Progenitor cell of endocrine pancreas (in vitro differentiated cells): ENCODE measurements at places on chromosomes 5 and 9.

- no peak for DNase-seq
These were observed 51.3 kb downstream of the SLC12A7 start for GRCh38 chr5:1060535-1060981.

DNA sequence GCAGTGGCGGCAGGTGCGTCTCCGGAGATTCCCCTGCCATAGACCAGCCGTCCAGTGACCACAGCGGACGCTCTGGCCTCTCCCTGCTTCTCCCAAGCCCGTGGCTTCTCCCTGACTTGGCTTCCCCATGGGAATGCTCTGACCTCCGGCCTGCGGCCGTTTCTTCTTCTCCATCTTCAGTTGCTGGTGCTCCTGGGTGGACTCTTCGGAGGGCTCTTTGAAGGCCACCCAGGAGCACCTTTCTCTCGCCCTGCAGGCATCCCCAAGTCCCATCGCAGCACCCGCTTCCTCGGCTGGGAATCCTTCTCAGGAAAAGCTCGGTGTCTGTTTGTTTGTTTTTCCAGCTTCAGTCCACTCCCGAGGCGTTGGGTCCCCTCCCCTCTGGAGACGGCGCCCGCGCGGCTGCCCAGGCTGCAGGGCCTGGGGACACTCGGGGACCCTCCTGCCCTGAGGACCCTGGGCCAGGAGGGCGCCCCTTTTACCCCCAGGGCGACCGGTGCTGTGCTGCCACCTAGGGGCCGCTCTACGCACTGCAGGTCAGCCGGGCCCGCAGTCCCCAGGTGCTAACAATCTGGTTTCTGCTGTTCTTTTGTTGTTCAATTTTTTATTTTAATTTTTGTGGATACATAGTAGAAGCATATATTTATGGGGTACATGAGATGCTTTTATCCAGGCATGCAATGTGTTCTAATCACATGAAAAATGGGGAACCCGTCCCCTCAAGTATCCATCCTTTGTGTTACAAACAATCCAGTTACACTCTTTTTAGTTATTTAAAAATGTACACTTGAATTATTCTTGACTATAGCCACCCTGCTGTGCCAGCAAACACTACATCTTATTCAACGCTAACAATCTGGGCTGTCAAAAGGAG lies 197.9 kb upstream of the ADAMTS16 start:
- peak; percentile 50 for DNase-seq

GRCh38 chr5:103356350-103357091 lies 98.0 kb downstream of the MACIR start:
- no peak for DNase-seq

DNA sequence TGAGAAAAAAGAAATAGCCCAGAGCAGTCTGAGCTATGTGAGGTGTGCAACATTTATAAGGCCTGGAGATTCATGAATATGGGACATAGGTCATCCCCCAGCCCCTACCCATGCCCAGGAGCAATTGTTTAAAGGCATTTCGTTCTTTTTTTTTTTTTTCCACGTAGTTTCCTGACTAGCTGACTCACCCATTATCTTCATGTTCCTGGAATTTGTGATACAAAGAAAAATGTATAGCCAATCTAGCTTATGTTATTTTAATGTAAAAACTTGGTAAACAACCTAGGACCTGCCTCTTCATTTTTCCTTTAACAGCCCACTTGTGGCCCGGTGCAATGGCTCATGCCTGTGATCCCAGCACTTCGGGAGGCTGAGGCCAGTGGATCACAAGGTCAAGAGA lies 81.3 kb downstream of the OSTF1 start:
- DNase-seq: no peak

DNA sequence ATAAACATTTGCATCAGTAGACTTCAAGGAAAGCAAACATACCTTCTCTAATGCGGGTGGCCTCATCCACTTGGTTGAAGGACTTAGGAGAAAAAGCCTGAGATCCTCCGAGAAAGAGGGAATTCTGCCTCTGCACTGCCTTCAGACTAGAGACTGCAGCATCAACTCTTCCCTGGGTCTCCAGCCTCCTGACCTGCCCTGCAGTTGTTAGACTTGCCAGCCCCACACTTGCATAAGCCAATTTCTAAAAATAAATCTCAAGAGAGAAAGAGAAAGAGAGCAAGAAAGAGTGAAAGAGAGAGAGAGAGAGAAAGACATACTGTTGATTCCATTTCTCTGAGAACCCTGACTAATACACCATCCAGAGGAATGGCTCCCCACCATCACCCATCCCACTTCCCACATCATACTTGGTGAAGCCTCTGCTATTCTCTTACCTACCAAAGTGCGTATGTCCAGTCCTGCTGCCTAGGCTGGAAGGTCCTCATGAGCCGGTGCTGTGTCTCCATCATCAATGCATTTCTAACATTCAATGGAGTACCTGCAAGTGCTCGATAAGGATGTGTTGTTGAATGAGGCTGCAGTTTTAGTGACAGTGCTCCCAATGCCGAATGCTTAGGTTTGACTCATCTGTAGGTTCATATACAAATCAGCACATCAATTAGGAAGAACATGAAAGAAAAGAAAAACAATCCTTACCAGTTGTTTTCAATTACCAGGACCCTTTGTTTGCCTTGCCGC lies 35.1 kb downstream of the ZNF622 start:
- no peak for DNase-seq

DNA sequence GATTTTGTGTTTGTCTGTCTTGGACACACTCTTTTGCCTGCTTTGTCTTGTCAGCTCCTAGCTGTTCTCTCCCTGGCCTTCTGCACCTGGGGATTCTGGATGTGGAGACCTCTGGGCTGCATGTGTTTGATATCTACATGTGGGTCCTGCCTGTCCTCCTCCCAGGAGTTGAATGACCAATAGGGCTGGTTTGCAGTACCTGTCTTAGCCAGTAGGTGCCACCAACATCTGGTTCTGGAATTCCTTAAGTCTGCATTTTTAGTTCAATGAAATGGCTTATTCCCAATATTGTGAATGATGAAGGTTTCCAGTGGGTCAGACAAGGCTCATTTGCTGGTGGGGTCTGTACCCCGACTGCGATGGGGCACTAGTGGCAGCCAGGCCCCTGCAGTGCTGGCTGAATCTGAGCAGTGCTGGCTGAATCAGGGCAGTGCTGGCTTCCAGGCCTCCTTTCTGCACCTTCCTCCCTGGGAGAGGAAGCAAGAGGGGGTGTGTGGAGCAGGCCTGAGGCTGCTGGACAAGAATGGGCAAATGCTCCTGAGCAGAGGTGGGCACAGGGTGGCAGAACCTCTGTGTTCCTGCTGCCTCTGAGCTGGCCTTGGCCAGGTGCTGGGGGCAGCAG lies 73.3 kb downstream of the RXRA start:
- DNase-seq: no peak

GRCh38 chr5:169044962-169045361 lies 256.0 kb downstream of the SLIT3 start:
- no peak for DNase-seq

DNA sequence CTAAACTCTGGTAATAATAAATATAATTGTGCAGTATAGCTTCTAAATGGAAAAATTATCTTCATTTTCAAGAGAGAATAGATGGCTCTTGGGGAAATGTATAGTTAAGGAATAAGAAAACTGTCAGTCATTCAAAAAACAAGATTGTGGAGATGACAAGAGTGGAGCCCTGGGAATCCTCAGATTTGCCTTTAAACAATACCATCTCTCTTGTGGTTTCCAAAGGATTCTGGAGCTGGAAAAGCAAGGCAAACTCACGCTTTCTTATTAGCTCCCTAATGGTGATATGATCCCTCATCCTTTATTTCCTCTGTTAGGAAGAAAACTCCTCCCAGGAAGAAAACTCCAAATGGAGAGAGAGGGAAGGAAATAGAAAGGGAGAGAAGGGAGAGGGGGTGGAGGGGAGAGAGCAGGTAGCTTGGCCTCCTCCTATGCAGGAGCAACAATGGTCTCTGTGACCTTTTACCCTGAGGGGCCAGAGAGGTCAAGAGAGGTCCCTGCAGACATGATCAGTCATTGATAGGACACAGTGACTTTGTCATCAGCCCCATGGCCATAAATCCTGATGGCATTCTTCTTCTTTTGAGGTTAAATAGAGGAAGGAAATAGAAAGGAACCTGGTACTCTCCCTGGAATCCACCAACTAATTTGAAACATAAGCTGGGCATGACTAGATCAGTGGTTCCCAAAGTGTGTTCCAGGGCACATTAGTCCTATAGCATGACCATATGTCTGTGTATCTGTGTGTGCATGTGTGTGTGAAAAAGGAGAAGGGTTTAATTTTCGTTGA lies 312.2 kb downstream of the ARRDC3 start:
- DNase-seq: no peak

GRCh38 chr9:98906273-98907040 lies 37.2 kb upstream of the COL15A1 start:
- no peak for DNase-seq

- no peak for DNase-seq
These were observed 28.2 kb upstream of the LPAR1 start for GRCh38 chr9:111066468-111066867.

- DNase-seq: no peak
These were observed 32.7 kb upstream of the KCNMB1 start for GRCh38 chr5:170421826-170422225.

GRCh38 chr9:87663556-87663955 lies 62.4 kb upstream of the CTSL start:
- no peak for DNase-seq

DNA sequence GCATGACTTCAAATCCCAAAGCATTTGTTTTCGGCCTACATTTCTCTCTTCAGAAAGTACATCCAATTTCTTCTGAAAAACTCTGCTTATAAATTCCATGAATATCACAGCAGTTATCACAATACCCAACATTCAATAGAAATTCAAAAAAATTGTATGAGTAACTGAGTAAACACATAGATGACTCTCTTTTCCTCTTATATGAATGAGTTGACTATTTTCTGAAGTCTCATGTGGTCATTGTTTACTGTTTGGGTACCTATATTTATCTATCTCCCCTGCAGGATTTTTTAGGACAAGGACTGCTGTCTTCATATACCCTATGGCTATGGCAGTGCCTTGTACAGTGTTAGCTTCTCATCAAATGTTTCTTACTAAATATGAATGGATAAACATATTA lies 157.1 kb downstream of the HTR1A start:
- no peak for DNase-seq

DNA sequence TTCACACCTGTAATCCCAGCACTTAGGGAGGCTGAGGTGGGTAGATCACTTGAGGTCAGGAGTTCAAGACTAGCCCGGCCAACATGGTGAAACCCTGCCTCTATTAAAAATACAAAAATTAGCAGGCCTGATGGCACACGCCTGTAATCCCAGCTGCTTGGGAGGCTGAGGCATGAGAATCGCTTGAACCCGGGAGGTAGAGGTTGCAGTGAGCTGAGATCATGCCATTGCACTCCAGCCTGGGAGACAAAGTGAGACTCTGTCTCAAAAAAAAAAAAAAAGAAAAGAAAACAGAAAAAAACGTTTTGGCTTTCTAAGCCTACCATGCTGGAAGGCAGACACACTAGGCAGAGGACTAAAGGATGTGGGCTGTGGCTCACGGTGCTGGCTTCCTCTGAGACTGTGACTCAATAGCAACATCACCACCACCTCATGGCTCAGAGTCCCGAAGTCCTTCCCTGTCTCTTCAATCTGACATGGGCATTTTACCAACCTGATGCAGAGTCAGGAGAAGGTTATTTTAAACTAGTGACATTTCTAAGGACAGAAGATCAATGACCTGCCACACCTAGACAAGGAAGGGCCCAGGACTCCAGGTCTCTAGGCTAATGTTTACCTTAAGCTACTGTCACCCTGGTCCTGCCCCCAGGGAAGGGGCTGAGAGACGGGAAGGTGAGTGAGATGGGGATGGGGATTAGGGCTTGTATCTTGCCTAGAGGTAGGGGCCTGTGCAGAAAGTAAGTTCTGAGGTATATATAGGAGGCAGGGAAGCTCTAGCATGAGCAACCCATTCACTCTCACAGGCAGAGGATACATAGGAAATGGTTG lies 3.7 kb downstream of the ECSCR start:
- DNase-seq: no peak

- no peak for DNase-seq
These were observed 105.7 kb upstream of the KLF9 start for GRCh38 chr9:70519912-70520724.

GRCh38 chr5:123997462-123998215 lies 485.7 kb downstream of the CSNK1G3 start:
- DNase-seq: no peak

DNA sequence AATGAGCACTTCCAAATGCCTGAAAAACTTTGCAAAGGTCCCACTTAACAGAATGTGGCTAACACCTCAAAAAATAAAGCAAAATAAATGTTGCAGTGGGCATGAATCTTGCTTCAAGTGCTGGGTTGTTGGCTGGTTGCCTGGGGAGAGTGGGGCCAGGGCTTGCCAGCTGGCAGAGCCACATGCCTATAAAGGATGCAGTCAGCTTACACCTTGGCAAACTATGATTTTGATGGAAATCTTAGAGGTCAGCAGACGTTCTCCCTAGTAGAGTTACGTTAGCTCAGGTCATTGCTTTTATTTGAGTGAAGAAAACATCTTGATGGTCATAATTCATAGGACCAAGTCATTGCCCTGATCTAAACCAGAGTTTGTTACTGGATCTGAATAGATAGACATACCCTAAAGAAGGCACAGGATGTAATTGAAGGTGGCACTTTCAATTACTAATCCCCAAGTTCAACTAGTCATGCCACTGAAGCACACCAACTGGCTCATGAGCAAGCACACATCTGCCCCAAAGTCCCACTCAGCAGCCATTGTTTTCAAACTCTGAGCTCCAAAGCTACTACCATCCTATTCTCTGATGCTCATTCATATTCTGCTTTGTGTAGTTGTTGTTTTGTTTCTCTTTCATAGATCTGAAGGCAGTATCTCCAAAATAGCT lies 51.2 kb upstream of the ZSWIM6 start:
- no peak for DNase-seq

DNA sequence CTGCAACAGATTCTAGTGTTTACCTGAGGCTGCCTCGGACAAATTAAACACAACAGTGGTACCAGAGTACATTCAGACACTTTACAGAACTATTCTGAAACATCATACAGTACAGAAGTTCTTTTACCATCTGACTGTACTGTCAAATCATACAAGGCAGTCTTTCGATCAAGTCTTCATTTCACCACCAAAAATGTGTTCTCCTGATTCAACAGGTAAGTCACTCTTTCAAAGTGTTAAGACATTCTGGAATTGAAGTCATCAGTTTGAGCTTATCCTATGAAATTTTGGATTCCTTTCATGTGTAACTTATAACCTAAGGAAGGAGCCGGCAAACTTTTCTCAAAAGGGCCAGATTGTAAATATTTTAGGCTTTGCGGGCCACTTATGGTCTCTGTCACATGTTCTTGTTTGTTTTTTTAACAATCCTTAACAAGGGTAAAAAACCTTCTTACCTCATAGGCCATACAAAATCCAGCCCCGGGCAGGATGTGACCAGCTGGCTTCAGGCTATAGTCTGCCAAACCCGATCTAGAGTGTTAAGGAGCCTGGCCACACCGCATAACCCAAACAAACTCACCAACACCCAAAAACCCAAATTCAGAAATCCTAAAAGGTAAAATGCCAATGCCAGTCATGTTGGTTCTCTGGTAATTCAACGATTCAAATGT lies 151.6 kb downstream of the DENND1A start:
- no peak for DNase-seq
